Activated CD8-positive, alpha-beta memory T cell treated with anti-CD3 and anti-CD28 coated beads, Interleukin-2, amount 50 U/mL, for 4 hours (primary cell): ENCODE measurements at places on chromosomes 12 and 14.

DNA sequence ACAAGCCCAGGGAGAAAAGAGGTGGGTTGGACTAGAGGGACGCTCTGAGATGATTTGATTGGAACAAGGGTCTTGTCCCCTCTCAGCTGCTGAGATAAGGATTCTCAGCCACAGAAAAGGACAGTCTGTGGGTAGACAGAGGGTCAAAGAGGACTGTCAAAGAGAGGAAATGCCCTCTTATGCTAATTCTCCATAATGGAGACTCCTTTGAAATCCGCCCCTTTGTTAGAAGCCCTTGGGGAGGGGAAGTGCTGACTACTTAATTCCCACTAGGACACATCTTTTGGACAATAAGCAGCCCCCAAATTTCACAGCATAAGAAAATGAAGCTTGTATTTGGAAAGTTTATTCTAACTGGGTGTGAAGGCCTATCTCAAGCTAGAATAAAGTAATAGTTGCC lies 176.6 kb downstream of the KTN1 start:
- DNase-seq, result no peak

DNA sequence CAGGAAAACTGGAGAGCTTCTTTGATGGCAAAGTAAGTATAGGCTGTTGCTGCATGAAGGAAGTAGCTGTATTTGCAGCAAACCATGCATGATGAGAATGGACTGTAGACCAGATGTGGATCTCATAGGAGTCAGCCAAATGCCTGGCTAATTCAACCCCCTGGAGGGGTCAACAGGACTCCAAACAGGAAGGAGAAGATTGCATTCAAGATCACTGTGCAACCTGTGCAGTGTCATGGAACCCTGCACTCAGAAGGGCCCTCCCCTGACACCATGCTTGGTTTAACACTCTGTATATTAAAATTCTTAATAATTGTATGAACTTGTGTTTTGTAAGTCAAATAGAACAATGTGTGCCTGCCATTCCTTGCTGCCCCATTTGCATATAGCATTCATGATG lies 225.1 kb upstream of the FSCB start:
- no peak for DNase-seq

DNA sequence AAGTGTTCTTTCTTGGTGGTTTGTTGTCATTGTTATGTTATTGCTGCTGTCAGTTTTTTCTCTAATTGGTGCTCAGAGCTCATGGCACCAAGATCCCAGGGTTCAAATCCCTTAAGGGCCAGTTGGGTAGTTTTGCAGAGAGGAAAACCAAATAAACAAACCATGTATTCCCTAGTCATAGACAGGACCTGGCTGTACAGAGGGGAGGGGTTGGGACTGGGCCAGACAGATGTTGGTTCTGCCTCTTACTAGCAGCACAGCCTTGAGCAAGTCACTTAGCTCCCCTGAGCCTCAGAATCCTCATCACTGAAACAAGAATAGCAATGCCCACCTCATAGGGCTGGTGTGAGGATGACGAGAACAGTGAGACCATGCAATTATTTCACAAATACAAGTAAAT lies 53.4 kb downstream of the LTBP2 start:
- no peak for DNase-seq

GRCh38 chr14:66610154-66610563 lies 102.2 kb downstream of the GPHN start:
- no peak for DNase-seq

GRCh38 chr12:107200394-107200793 lies 107.0 kb upstream of the CRY1 start:
- DNase-seq, result no peak

GRCh38 chr14:100487304-100487703 lies 99.9 kb downstream of the BEGAIN start:
- no peak for DNase-seq

DNA sequence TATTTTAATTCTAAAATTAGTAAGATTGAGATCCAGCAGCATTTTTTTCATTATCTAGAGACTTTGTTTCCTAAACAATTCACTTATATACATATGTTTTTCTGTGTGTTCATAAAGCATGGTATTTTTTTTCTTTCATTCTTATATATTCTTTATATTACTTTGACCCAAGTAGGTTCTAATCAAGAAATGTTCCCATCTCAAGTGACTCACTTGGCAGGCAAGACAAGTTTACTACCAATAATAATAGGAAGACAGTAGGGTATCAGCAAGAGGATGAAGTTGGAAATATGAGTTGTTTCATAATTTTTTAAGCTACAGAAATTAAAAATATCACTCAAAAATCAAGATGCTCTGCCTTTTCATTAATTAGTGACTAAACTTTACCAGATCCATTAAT lies 613.4 kb upstream of the ATP2B1 start:
- DNase-seq, result no peak

- DNase-seq, result no peak
Measured at GRCh38 chr12:69328426-69328825, 19.8 kb upstream of the LYZ start.
